ENCODE measurements at places on chromosomes 12 and 14.

- no peak for DNase-seq
These were observed 54.2 kb downstream of the SUDS3 start for GRCh38 chr12:118430516-118430915.

GRCh38 chr14:82855912-82856391 lies 1322.3 kb upstream of the SEL1L start:
- peak; percentile 90 for DNase-seq

DNA sequence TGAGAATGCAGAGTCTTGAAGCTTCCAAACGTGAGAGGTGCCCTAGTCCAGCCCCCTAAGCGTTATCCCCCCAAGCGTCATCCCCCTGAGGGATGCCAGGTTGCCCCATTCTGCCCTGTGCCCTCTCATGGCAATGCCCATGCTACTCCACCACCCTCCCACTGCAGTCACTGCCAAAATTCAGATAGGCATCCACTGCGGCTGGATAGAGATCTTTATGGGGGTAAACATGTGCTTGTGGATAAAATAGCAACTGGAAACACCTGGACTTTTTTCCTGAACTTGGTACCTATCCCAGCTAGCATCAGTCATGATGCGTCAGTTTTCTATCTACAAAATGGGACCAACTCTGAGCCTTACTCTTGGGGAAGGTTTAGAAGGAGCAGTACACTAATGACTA lies 92.7 kb upstream of the HOXC13 start:
- no peak for DNase-seq

DNA sequence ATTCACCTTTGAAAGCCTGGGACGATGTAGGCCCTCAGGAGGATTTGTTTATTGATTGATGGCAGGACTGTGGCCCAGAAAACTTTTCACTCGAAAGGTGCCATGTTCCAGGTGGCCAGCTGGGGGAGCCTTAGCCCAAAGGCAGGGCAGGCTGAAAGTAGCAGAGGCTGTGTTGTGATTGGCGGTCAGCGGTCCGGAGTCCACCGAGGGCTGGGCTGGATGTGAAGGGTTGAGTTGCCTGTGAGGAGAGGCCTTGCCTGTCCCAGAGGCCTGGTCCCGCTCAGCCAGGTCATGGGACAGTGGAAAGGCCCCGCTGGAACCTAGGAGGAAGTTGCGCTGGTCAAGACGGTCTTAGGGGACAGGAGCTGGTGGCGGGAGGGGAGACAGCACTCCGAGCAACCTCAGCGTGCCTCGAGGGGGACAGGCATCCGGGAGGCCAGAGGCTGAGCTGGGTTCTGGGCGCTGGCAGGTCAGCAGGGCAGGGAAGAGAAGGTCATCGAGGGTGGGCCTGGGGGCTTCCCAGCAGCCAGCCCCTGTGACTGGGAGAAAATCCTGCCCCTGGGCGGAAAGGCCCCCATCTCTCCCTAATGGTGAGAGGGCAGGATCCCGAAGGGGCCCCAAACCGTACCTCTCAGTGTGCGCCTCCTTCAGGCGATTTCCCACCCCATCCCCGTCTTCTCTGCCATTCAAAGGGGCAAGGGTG lies 26.3 kb downstream of the CMA1 start:
- DNase-seq, result no peak

DNA sequence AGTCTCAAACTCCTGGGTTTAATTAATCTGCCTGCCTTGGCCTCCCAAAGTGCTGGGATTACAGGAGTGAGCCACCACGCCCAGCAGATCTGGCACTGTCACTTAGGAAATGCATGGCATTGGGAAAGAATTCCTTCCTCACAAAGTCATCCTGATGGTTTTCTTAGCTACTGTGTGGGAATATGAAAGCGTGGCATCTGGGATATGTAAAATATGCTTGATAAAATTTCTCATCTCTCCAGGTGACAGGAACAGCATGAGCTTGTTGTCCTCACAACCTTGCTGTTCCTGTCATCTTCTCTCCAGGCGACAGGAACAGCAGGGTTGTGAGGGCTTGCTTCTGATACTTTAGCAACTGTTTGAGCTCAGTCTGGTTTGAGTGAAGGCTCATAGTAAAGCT lies 16.1 kb upstream of the AICDA start:
- no peak for DNase-seq

DNA sequence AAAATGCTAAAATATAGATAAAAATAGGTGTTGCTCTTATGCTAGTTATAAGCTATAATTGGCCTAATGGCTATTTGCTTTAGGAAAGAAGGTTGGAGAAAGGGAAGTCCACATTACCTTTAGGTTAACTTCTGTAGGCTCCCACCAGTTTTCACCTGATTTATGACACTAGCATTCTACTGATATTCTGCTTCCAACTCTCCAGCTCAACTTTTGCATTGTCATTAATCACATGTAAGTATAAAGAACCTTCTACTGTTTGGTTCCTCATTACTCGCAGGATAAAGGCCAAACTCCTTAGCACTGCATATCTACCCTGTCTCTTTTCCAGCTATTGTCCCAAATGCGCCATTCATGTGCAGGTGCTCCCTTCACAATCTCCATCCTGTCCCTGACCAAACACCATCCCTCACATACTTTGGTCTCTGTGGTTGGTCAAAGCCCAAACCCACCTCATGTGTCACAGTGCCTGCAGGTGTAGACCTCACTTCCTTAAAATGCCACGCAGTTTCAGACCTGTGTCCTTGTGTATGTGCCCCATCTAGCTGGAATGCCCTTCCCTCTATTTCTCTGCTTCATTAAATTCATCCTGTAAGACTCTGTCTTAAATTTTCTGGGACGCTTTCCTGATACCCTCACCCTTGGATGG lies 3.3 kb downstream of the DDHD1 start:
- DNase-seq, result no peak

DNA sequence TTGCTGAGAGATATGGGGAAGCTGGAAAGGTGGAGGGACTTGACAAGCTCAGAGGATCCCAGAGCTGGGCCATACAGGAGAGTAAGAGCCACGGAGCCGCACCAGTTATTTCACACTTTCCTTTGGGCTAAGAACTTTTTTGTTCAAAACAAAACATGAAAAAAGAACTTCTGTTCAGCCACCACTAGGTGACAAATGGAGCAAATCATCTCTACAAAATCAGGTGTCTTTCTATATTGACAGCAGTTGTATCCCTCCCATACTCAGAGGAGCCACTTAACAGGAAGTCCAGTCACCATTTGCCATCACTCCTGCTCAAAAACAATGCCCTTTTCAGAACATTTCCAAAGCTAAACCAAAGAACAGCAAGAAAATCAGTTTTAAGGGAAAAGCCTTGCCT lies 70.3 kb upstream of the DBX2 start:
- no peak for DNase-seq

GRCh38 chr12:42705863-42706262 lies 116.3 kb upstream of the PRICKLE1 start:
- no peak for DNase-seq

DNA sequence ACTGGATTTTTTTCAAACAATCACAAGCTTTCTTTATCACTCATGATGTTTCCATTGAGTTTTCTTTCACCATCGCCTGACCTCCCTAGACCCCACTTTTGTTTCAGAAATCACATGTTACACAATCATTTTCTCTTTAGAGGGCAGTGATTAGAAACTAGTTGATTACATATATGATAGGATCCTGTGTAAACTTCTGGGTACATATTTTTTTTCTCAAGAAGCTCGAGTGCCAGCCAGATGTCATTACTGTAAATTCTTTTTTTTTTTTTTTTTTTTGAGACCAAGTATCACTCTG lies 62.4 kb upstream of the PSMA6 start:
- no peak for DNase-seq

GRCh38 chr12:20646239-20646827 lies 48.8 kb upstream of the SLCO1C1 start:
- peak; percentile 54 for DNase-seq

DNA sequence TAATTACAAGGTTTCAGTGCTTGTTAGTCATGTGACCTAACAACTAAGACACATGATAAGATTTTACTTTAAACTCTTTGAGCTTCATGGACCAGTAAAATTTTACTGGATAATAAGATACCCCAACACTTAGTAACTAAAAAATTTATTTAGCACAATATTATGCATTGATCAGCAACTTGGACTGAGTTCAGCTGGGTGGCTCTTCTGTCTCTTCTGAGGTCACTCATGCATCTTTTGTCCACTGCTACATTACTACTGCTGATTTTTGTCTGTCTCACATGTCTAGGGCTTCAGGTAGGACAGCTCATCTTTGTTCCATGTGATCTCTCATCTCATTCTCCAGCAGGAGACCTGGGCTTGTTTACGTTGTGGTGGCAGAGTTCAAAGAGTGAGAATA lies 370.2 kb upstream of the TMTC1 start:
- no peak for DNase-seq

- DNase-seq, result no peak
These were observed 536 bp downstream of the TM7SF3 start for GRCh38 chr12:27013611-27014084.

- DNase-seq, result no peak
These were observed 57.5 kb downstream of the MSRB3 start for GRCh38 chr12:65335981-65336380.

GRCh38 chr14:105061428-105062047 lies 3.7 kb downstream of the GPR132 start:
- no peak for DNase-seq

DNA sequence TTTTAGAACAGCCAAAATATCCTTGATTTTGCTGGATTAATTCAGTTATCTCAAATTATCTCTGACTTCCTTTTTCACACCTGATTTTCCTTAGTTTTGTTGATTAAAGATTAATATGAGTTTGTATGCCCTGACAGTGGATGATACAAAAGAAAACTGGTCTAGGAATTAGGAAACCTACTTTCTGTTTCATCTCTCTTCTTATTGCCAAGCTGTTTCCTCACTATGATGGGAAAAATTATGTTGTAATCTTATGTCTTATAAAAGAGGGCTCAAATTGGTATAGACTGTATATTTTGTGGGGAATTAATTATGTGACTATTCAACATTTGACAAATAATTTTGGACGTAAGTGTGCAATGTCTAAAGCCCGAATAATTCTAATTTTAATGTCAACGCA lies 271.6 kb downstream of the FBXL14 start:
- DNase-seq, result no peak

GRCh38 chr12:130711756-130712155 lies 4.3 kb downstream of the RIMBP2 start:
- no peak for DNase-seq

GRCh38 chr14:39090548-39091111 lies 12.4 kb downstream of the SEC23A start:
- DNase-seq, result no peak

DNA sequence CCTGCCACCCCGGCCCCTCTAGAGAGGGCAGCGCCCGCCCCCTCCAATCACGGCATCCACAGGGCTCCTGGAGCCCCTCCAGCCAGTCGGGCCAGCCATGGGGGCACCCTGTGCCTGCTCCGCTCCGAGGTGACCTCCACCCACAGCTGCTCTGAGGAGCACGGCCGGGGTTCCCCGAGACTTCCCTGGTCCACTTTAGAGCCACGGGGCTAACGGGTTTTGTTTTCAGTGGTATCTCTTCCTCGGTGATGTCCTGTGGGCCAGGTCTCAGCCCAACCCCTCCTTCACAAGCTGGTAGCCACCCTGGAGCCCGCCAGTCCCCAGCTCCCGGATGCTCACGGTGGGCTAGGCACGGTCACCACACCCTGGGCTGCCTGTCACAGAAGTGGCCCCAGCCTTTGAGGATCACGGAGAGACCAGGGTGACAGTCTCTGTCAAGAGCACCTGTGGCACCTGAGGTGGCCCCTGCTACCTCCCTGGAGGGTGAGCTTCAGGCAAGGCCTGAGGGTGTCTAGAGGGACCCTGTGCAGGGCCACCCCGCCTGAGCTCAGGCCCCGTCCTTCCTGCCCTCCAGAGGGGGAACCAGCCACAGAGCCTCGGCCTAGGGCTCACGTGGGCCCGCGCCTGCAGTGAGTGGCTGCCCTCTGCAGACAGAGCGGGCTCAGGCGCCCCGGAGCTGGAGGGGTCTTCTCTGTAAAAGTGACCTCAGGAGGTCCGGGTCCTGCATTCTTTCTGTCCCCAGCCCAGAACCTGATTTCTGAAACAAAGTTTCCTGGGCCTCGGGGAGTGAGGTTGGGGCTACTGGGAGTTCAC lies 146.0 kb upstream of the C14orf180 start:
- DNase-seq, result no peak

- DNase-seq, result no peak
These were observed 5.6 kb downstream of the TNFRSF1A start for GRCh38 chr12:6336079-6336888.

GRCh38 chr12:59158066-59158465 lies 237.8 kb upstream of the LRIG3 start:
- no peak for DNase-seq

DNA sequence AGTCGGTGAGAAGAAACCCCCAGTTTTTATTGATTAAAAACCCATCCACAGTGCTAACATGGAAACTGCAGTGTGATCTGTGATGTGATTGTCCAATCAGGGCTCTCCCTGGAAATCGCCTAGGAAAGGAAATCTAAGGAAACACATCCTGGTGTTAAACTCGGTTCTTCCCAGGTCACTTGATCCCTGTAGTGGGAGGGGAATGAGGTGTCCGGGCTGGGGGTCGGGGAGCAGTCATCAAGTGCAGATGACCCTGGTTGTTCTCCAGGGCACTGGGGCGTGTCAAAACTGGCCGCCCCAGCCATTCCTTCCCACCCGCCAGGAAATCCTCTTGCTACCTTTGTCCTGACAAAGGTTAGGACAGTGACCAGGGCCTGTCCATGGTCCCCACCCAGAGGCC lies 20.8 kb downstream of the RAB35 start:
- no peak for DNase-seq

DNA sequence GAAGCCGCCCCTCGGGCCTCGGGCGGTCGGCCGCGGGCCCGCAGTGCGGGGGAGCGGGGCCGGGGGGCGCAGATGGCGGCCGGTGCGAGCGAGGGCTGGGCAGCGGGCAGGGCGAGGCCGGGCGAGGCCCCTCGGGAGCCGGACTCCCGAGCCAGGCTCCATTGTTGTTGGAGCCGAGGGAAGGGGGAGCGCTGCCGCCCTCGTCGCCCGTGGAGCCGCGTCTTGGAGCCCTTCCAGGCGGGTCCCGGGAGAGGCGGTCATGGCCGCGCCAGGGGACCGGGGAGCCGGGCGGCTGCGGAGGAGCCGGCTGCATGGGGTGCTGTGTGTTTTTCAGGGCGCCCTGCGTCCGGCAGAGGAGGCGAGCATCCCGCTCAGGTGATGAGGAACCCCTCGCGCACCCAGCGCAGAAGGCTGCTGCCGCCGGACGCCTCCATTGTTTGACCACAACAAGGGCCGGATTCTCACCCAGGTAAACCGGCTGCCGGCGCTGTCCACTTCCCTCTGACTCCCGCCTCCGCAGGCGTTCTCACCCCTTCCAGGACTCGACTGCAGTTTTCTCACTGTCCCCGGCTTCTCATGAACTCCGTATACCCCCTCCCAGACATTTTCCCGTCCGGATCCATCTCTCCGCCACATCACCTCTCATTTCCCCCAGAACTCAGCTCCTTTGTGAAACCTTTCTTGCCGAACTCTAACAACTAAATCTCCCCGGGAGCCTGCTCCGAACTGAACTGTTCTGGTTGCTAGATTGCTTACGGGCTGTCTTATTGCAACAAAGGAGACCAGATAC lies 732 bp downstream of the ZNF664 start:
- no peak for DNase-seq
